Aorta (tissue), 5 donors: ENCODE measurements at places on chromosomes 7 and 10. TPM values are rescaled to one million over a fixed set of nuclear protein-coding genes. Genes with fewer than 3 reads are reported as not detected.

The CCDC172 gene
- polyA plus RNA-seq, result not detected

The MMD2 gene
- not detected for polyA plus RNA-seq

The KCNH2 gene
- 0.23 TPM for polyA plus RNA-seq

The INMT gene
- 105 TPM for polyA plus RNA-seq

The PILRA gene
- 10.6 TPM for polyA plus RNA-seq

The ACBD7 gene
- not detected for polyA plus RNA-seq

The DOCK1 gene
- 10.9 TPM for polyA plus RNA-seq

The ELN gene
- 1,097 TPM for polyA plus RNA-seq

The MUC3A gene
- not detected for polyA plus RNA-seq

The SAMD8 gene
- 10.0 TPM for polyA plus RNA-seq
